Tracheal epithelial cell (primary cell): ENCODE measurements at places on chromosomes 12 and 14. TPM values are rescaled to one million over a fixed set of nuclear protein-coding genes. Genes with fewer than 3 reads are reported as not detected.

Gene CLEC7A
- 0.48 TPM in 1 of 2 replicates, not detected in the other for total RNA-seq

Gene ACTR10
- 29.2 and 35.7 TPM in 2 replicates for total RNA-seq

Gene SERPINA12
- not detected in 2 replicates for total RNA-seq

Gene FGF6
- total RNA-seq = not detected in 2 replicates

Gene PIGH
- 18.1 and 20.0 TPM in 2 replicates for total RNA-seq

Gene LMO3
- total RNA-seq = under 0.01 and 0.43 TPM in 2 replicates

Gene MLH3
- 10.6 and 26.4 TPM in 2 replicates for total RNA-seq

Gene PKP2
- 59.0 and 61.4 TPM in 2 replicates for total RNA-seq

Gene GLT8D2
- 0.43 and 2.9 TPM in 2 replicates for total RNA-seq

Gene PTHLH
- 84.0 and 193 TPM in 2 replicates for total RNA-seq

Gene OR6C1
- not detected in 2 replicates for total RNA-seq

Gene KRT83
- under 0.01 and 0.21 TPM in 2 replicates for total RNA-seq

Gene C12orf42
- not detected in 2 replicates for total RNA-seq

Gene SYCP3
- 0.24 TPM in 1 of 2 replicates, not detected in the other for total RNA-seq

Gene EIF4B
- total RNA-seq = 1,814 and 2,262 TPM in 2 replicates

Gene DEPDC4
- total RNA-seq = 1.5 and 1.7 TPM in 2 replicates

Gene FKBP11
- total RNA-seq = 5.8 and 9.2 TPM in 2 replicates

Gene IFNG-AS1
- under 0.01 TPM in 1 of 2 replicates, not detected in the other for total RNA-seq

Gene NPAS3
- under 0.01 and 0.24 TPM in 2 replicates for total RNA-seq

Gene TPH2
- total RNA-seq = not detected in 2 replicates

Gene HOXC13
- total RNA-seq = not detected in 2 replicates

Gene PPM1H
- 3.4 and 4.8 TPM in 2 replicates for total RNA-seq

Gene LALBA
- total RNA-seq = not detected in 2 replicates

Gene RNASE4
- 7.2 and 10.1 TPM in 2 replicates for total RNA-seq

Gene TUNAR
- 0.24 TPM in 1 of 2 replicates, not detected in the other for total RNA-seq

Gene SLC38A4
- total RNA-seq = 1.1 and 1.4 TPM in 2 replicates

Gene RNASE3
- not detected in 2 replicates for total RNA-seq
